ENCODE measurements at places on chromosomes 5 and 9. TPM values are rescaled to one million over a fixed set of nuclear protein-coding genes. Genes with fewer than 3 reads are reported as not detected.

SLC25A2 gene
- 0.25 TPM for total RNA-seq

FOXI1 gene
- total RNA-seq, result not detected

DNA sequence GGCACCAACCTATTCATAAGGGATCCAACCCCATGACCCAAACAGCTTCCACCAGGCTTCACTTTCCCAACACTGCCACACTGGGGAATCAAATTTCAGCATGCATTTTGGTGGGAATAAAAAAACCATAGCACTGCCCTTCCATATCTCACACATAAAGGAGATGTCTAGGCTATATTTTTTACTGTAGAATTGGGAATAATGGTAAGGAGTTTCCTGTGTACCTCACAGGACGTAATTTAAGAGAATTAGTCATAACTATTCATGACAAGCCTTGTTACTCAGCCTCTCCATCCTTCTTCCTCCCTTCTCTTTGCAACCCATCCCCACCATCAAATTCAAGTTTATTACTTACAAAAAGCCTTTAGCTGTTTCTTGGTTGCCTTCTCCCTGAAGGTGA, 352.1 kb downstream of the MLLT3 start:
- no peak for DNase-seq

- no peak for DNase-seq
These were observed 8.7 kb upstream of the NADK2 start for GRCh38 chr5:36250427-36250826.

DNA sequence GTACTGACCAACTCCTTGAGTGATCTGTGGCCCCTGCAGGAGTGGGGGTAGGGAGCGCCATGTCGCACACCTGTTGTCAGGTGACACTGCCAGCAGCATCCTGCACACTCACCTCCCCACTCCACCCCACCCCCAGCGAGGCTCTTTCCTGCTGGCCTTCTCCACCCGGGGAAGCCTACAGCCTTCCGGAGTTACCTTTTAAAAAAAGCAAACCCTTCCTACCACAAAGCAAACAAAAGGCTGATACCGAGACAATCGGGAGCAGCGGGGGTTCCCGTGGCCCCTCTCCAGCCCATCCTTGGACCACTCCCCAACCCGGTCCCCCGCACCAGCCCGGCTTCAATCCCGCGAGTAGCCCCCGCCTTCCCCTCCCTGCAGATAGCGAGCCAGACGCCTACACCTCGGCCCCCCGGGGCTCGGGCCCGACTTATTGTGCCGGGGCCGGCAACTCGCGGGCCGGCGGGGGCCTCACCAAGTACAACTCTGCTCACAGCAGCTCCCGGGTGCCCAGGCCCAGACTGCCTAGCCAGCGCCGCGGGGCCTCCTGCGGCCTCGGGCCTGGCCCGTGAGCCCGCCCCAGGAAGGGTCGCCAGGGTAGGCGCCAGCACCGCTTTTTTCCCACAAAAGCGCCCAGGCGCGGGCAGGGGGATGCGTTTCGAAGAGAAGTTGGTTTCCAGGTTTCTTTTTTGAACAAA, 724 bp downstream of the MACROH2A1 start:
- peak; percentile 71 for DNase-seq

IFNB1 gene
- 1.1 TPM for total RNA-seq

DNA sequence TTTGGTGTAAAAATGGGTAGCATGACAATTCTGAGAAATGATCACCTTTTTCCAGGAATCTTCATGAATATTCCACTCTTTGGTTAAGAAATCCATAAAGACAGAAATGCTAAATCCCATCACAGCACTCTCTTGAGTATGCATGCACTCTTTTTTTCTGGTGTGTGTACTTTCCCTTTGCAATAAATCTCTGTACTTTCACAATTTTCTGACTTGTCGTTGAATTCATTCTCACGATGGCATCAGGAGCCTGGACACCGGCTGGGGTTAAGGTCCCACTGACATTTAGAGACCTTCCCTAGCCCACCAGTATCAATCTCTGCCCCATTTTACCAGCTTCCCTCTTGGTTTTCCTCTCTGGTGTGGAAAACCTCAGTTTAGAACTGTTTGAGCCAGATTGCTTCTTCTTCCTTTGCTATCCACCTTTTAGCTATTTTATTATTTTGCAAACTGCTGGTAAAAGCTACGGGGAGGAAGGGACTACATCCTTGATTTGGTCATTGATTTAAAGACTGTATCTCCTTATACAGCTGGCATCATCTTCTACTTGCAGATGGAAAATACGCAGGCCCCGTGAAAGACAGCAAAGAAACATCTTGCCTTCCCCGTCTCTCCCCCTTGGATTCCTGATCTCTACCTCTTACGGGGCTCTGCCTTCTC, 59.9 kb upstream of the ZFR start:
- DNase-seq, result no peak

DNA sequence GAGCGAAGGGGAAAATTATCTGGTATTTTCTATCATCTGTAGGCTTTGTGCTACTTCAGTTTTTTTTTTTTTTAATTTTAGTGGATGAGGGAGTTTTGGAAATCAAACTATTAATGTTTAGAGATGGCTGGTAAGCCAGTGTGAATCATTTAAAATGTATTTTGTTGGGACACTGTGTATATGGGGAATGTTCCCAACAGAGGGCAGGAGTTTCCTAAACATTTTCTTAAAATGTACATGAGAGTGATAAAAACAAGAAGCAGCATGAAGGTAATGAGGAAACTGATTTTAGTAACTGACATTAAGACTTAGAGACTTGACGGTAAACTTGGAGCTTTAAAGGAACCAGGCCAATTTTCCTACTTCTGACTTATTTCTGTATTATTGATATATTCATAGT, 68.2 kb upstream of the ITGA2 start:
- DNase-seq, result no peak

DNA sequence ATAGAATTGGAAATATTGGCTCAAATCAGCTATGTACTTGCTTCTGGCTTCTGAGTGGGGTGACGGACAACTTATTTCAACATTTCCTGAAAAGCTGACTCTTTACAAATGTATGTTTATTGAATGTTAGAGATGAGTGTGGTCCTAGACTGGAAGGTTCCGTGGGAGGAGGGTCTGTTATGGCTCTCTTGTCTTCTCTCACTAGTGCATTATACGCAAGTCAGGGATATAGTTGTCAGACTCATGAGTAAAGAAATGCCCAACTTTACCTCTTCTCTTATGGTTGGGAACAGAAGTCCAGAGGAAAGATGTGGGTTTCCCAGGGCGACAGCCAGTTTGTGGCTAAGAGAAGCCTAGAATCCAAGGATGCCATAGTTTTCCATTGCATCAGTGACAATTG, 839.3 kb upstream of the WWC1 start:
- DNase-seq, result no peak

DNA sequence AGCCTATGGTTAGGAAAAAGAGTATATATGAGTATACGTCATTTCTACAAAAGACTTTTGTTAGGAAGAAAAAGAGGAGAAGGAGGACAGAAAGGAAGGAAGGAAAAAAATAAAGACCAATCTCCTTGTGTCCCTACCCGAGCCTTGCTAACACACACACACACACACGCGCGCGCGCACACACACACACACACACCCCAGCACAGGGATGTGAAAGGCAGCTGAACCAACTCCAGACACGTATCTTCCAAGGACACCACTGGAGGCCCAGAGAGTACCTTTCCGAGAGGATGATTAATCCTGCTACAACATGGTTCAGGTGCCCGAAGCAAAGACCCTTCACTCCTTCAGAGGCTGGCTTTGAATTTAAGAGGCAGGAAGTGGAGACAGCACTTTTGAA, 56.9 kb upstream of the GALNT10 start:
- no peak for DNase-seq

PCDHGA12 gene
- not detected for total RNA-seq

GRCh38 chr9:17017931-17018491, 116.8 kb upstream of the CNTLN start:
- DNase-seq, result no peak

GRCh38 chr5:171801839-171802238, 16.2 kb downstream of the SMIM23 start:
- DNase-seq, result no peak

Data from activated CD8-positive, alpha-beta T cell treated with anti-CD3 and anti-CD28 coated beads for 36 hours (primary cell).